RPMI8226 (cell line): ENCODE measurements at places on chromosomes 7 and 10.

DNA sequence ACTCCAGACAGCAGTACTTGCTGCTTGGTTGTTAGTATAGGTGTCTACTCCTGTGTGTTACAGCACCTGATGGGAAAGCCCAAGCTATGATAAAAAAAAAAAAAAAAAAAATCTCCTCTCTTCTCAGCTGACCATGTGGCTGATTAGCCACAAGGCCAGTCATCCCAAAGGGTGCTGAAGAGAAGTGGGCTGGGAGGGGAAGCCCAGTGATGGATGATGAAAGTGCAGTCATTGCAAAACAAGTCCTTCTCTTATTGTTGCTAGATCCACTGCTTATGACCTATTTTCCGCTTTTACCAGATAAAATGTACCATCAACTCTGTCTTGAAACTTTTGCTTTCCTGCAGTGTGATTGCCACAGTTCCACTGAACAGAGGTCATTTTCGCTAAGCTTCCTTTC is 1092.5 kb upstream of the C7orf33 start:
- no peak for DNase-seq

- no peak for DNase-seq
These were observed 50.7 kb upstream of the AMPH start for GRCh38 chr7:38681882-38682281.

- no peak for DNase-seq
These were observed 182.9 kb downstream of the MYOF start for GRCh38 chr10:93299195-93299594.

DNA sequence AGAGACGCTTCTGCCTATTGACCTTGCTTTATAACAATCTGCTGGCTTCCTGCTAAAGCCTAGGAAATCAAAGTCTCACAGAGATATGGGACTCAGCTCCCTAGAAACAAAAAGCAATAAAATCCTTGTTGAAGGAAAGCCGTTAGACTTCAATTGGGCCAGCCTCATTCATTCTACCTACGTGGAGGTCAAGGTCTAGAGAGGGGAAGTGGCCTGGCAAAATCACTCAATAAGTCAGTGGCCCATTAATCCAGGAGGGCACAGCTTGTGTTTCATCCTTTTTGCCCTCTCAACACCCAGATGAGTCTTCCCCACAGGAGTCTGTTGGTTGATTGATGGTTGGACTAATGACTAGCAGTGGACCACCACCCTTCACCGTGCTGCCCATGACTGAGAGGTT is 40.5 kb upstream of the ACSL5 start:
- no peak for DNase-seq

- DNase-seq = no peak
These were observed 1.9 kb downstream of the DMTF1 start for GRCh38 chr7:87154166-87154565.

DNA sequence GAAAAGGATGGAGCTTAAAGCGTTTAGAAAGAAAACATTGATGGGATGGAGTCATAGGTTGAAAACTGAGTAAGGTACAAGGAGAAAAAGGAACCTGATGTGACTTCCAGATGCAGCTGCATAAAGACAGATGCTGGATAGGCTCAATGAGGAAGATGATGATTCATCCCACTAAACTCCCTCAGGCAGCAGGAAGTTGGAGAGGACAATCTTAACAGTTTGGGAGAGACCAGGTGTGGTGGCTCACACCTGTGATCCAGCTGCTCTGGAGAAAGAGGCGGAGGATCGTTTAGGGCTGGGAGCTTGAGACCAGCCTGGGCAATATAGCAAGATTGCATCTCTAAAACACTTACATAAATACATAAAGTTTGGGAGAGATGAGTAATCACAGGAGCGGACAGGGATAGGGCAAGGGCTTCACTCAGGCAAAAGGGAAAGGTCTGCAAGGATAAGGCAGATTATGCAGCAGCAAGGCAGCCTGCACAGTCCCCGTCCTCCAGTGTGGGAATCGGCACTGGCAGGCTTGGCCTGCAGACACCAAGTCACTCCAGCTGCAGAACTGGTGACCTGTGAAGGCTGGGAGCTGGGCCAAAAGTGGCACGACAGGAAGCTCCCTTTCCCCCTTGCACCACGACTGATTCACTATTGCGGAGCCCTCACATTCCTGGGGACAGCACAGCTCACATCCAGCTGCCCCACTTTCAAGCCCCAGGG is 438.5 kb downstream of the GRID1 start:
- DNase-seq = peak; percentile 14

DNA sequence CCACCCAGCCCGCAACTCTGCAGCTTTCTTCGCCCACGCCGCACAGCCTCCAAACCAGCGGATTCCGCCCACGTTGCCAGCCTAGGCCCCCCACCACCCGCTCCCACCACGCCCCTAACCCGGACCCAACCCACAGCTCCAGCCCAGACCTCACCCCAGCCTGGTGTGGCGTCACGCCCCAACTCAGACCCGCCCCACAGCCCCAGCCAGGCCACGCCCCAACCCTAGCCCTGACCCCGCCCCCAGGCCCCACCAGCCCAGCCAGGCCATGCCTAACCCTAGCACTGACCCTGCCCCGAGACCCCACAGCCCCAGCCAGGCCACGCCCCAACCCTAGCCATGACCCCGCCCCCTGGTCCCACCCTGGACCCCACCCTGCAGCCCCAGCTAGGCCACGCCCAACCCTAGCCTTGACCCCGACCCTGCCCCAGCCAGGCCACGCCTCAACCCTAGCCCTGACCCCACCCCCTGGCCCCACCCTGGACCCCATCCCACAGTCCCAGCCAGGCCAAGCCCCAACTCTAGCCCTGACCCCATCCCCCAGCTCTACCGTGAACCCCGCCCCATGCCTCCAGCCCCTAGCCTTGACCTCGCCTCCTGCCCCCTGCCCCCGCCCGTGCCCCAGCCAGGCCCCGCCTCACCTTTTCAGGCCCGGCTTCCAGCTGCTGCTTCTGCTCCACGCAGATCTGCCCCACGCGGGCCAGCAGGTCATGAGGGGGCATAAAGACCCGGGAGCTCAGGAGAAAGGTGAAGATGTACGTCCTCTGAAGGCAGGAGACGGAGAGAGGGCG is 64.0 kb downstream of the RASGEF1A start:
- DNase-seq = no peak

DNA sequence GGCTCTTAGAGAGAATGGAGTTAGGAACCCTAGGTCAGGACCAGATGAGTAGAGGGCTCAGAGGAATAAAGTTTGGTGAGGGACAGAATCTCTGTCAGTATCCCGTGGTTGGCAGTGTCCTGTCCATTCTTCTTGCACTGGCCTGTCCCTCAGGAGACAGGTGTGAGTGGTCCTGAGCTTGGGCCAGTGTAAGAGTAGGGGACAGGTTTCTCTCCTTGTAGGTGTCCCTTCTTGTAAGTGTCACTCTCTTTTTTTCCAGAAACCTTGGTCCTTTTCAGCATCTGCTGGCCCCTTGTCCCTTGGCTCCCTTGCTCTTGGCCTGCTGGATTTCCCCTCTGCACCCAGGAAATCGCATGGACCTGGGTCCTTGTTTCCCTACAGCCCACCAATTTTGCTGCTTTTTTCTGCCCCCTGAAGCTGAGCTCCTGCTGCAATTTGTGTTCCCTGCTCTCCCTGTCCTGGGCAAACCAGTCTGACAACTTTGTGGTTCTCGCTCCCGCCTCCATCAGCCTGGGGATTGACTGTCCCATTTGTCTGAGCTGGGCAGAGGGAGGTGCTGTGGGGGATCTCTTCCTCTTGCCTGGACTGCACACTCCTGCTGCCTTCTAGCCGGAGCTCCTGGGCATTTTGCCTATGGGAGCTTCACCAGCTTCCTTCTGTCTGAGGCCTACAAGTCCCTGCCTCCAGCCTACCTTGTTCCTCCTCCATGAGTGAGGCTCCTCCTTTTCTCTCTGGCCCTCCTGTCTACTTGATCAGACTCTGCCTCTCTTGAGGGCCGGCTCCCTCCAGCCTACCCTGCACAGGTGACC is 6.5 kb downstream of the TSPAN14 start:
- DNase-seq = no peak

- peak; percentile 62 for DNase-seq
These were observed 3.6 kb downstream of the ZSCAN21 start for GRCh38 chr7:100053215-100053614.

DNA sequence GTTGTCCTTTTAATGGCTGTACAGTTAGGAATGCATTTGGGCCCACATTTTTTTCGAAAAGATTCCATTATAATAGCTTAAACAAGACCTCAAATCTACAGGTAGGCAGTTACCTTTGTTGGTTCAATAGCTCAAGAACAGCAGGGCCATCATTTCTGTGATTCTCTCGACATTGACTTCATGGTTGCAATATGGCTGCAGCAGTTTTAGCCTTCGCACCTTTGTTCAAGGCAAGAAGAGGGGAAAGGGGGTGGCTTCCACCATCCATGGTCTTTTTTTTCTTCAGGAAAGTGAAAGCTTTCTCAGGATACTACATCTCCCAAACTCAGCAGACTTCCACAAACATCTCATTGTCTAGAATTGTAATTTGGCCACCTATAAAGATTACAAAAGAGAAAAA is 2.2 kb upstream of the KBTBD2 start:
- no peak for DNase-seq

DNA sequence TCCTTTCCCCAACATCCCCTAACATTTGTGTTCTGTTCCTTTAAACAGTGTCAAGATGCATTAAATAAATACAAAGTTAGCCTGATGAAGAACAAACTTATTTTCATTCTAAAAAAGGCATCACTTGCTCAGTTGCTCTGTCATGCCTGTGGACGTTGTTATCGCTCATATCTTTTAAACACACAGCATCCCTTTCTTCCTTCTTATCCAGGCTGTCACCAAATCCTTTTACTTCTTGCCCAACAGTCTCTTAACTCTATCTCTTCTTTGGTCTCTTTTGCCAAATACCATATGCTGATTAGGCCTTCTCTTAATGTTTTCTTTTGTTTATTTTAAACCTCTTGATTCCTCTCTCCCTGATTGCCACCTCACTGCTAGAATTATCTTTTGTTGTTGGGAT is 43.9 kb downstream of the DKK1 start:
- DNase-seq = no peak
